SK-N-DZ (cell line): ENCODE measurements at places on chromosomes 6 and 20.

GRCh38 chr6:110517034-110517433 lies 40.6 kb upstream of the SLC22A16 start:
- DNase-seq = no peak

- DNase-seq = no peak
Measured at GRCh38 chr6:96942676-96943075, 18.1 kb downstream of the KLHL32 start.

- no peak for DNase-seq
Measured at GRCh38 chr6:111576291-111576690, 29.4 kb downstream of the TRAF3IP2 start.

DNA sequence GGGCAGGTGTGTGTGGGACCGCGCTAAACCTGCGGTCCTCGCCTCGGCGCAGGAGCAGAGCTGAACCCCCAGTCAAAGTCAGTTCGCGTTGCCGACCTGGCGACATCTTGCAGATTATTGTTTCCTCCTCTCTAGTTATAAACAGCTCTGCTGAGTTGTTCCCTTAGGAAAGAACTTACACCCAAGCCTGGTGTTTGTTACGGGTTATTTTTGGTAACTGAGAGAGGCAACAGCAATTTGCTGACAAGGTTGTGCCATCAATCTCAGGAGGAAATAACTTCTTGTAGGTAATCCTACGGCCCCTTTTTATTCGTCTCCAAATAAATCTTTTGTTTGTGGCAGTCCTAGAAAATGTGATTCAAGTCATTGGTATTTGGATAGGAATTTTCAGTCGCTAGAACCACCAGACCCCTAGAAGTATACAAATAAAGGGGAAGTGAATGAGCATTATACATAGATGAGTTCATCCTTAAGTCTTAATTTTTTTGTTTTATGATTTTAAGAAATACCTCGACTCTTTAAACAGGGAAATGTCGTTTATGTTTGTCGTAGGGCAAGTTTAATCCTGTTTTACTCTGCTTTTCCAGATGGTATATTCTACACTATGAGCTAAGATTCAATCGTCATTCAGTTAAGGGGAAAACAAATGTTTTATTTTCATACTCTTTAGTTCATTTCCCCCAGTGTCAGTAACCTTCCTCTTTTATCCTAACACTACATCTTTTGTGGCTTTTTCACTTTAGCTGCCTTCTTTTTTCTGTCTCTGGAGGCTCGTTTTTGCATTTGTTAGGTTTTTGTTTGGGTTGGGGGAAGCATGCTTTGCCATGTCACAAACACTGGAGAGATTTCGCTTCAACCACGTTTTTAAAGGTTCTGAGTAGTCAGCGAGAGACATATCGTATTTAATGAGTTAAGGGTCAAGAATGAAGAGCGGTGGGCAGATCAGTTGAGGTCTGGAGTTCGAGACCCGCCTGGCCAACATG lies 1.2 kb downstream of the PM20D2 start:
- DNase-seq = peak; percentile 19

DNA sequence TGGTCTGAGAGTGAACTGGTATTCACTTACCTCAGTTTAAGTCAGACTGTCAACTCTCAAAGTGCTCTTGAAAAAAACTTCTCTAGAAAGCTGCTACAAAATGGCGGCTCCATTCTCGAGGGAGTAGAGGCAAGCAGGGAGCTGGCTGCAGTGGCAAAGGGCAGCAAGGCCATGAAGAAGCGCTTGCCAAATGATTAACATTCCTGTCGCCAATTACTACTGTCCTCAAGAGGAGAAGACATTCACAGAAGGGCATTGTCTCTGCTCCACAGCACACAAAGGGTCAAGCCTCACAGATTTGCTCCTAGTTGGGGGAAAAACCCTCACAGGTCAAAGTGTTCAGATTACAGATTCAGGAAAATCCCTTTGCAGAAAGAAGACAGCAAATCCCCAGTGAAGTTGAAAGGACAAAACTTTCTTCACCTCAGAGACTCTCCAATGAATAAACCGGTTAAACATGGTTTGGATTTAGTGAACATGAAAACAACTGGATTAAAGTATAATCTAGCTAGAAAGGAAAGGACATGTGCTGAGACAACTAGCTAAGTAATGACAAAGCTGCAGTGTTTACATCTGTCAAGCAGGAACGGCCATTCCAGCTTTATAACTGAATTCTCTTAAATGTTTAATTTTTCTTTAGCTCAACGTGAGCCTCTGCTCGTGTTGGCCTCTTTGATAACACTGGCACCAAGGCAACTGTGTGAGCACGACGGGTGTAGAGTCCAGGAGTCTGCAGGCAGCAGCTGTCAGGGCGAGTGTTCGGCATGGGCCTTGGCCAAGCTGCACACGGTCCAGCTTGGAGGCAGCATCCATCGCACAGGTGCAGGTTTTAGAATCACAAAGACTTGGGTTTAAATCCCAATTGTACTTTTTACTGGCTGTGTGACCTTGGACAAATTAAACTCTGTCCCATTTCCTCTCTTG lies 37.6 kb downstream of the NR2E1 start:
- no peak for DNase-seq

- DNase-seq = no peak
Measured at GRCh38 chr6:6793388-6794250, 205.1 kb downstream of the LY86 start.

- no peak for DNase-seq
Measured at GRCh38 chr20:43442282-43442880, 15.3 kb upstream of the SRSF6 start.

- DNase-seq = no peak
Measured at GRCh38 chr6:53989504-53989903, 121.7 kb upstream of the MLIP start.

- DNase-seq = no peak
Measured at GRCh38 chr20:41222703-41223102, 85.4 kb downstream of the PLCG1 start.

DNA sequence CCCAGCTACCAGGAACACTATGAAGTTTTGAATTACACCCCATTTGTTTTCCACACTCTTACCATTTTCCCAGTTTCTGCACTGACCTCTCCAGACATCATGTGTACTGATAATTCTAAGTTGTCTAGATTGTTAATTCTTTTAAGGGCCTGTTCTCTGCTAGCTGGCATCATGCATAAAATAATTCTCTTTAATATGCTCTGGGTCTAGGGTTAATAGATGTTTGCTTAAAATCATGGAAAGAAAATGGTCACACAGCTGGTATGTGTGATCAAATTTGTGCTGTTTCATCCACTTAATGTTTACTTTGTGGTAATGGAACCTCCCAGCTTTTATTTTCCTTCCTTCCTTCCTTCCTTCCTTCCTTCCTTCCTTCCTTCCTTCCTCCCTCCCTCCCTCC lies 49.1 kb downstream of the HFE start:
- DNase-seq = no peak

DNA sequence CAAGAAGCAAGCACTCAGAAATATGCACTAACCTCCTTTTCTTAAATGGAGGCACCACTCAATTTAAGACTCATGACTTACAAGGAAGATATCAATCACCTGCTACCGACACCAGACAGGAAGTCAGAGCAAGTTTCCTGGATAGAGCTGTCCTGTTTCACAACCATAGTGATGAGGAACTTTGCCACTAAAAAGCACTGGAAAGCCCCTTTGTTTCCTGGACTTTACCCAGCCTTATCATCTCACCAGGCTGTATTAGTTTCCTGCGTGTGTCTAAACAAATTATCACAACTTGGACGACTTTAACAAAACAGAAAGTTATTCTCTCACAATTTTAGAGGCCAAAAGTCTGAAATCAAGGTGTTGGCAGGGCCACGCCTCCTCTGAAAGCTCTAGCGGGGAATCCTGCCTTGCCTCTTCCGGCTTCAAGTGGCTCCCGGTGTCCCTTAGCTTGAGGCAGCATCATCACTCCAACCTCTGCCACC lies 253.8 kb upstream of the STXBP5 start:
- no peak for DNase-seq

GRCh38 chr20:19943061-19943521 lies 74.1 kb upstream of the NAA20 start:
- no peak for DNase-seq

DNA sequence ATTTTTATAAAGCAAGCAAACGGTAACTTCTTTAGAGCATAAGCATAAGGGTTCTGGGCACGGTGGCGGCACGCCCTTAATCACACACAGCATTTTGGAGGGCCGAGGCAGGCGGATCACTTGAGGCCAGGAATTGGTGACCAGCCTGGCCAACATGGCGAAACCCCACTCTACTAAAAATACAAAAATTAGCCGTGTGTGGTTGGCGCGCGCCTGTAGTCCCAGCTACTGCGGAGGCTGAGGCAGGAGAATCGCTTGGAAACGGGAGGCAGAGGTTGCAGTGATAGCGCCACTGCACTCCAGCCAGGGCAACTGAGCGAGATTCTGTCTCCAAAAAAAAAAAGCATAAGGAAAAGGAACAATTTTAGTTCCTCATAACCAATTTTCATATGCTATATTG lies 2.6 kb downstream of the SENP6 start:
- no peak for DNase-seq

DNA sequence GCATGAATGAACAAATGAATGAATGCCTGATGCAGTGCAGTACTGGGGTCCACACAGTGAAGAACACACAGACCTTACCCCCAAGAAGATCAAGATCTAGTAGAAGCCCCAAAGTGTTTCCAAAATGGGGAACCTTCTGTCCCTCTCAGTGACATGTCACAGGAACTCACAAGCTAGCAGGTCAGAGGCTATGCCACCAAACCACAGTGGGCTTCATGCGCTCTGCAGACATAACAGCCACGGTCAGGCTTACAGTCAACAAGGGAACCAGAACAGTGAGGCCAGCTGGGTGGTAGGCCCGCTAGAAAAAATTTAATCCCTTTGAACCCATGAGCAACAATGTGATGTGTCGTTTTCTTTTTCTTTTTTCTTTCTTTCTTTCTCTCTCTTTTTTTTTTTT lies 20.2 kb upstream of the ARFGEF2 start:
- DNase-seq = no peak

GRCh38 chr6:158714706-158715105 lies 64.9 kb downstream of the SYTL3 start:
- no peak for DNase-seq

- no peak for DNase-seq
Measured at GRCh38 chr6:154937306-154938220, 57.6 kb upstream of the TIAM2 start.

DNA sequence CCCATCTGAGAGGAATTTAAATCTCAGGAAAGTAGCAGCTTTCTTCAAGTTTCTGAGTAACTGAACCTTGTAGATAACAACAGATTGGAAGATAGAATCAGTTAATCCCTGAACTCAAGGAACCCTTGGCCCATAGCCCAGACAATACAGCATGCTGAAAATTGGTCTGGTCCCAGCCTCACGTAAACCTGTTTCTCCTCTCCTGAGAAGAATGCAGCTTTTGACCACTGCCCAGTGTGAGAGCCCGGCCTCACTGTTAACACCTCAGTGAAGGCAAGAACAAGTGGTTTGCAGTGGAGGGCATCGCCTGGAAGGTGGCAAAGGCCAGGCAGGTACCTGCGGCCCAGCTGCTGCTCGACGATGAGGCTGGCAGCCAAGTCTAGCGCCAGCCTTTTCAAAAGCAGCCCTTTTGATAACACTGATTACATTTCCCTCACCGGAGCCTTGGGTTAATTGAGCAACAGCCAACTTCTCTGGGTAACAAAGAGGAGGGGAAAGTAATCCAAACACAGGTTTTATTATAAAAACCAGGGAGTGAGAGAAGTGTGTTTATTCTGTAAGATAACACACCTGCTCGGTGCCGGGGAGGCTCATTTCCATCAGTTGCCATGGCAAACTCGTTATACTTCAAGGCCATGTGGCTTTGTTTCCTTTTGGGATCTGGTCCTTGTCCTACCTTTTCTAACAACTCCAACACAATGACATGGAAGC lies 54.0 kb downstream of the TRAF3IP2 start:
- no peak for DNase-seq

GRCh38 chr6:67976486-67976885 lies 658.6 kb upstream of the ADGRB3 start:
- no peak for DNase-seq

- DNase-seq = no peak
Measured at GRCh38 chr6:33683576-33684427, 27.7 kb downstream of the UQCC2 start.

GRCh38 chr20:43243672-43244269 lies 54.1 kb upstream of the PTPRT start:
- no peak for DNase-seq

GRCh38 chr6:53906842-53907241 lies 112.0 kb downstream of the LRRC1 start:
- DNase-seq = no peak

- no peak for DNase-seq
Measured at GRCh38 chr6:18676548-18676947, 289.4 kb downstream of the RNF144B start.
